Inflammatory macrophage treated with lipopolysaccharide for 1 hour (primary cell): ENCODE measurements at places on chromosomes 7 and 10.

DNA sequence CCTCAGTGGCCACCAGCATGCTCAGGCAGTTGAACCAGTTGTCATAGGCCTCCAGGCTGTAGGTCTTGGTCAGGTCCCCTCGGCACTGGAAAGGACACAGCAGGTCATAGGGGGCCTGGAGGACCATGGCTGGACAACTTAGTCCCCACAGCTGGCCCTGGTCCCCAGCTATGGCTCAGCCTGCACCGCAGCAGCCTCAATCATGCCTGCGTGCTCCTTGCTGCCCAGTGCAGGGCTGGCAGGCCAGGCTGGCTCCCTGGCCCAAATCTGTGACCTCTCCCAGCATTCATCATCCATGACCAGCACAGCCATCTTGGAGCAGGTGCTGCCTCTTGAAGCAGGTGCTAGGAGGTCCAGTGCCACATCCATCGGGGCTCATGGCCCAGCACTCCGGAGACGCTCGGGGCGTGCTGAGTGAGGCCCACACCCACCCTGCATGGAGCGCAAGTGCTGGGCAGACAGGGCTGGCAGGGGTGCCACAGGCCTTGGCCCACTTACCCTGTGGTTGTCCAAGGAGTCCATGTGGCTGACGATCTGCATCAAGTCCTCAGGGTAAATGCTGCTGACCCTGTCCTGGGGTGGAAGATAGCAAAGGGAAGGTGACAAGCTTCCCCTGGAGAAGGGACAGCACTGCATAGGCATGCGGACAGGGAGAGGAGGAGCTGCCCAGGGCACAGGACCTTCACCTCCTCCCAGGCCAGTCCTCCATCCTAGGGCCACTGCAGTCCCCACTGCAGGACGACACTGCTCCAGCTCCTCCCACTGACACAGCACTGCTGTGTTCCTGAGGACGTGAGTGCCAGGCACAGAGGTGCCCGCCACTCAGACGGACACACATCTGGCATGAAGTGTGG, 61.7 kb downstream of the CSGALNACT2 start:
- DNase-seq, result no peak

GRCh38 chr7:101527844-101528667, 101.0 kb downstream of the MYL10 start:
- peak; percentile 13 for DNase-seq

GRCh38 chr7:157885140-157885539, 548.3 kb downstream of the DNAJB6 start:
- no peak for DNase-seq

DNA sequence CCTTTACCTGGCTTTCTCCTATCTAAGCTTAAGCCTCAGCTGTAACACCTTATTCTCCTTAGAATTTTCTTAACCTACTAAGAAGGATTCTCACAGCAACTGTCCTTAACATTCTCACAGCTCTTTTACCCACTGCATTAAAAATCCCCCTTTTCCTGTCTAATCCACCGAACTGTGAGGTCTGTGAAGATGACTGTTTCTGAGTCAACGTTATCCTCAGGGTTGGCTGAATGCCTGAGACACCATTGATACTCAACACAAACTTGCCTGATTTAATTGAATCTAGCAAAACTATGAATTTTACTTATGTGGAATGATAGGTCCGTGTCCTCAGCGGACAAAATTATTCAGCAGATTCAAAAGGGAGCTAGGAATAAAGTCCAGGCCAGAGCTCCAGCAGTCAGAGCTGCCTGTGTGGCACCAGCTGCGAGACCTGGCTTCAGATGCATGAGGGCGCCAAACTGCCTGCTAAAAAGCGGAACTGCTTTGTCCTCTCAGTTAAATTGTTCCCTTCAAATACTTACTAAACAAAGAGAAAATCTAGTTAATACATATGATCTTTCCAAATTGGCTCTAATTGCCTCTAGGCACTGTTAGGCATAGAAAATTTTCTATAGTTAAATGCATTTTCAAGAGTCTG, 33.4 kb upstream of the VWDE start:
- no peak for DNase-seq

GRCh38 chr10:71252220-71252619, 39.9 kb downstream of the UNC5B start:
- DNase-seq, result no peak

GRCh38 chr7:38398725-38399321, 125.4 kb upstream of the TARP start:
- DNase-seq, result peak; percentile 11

- no peak for DNase-seq
Measured at GRCh38 chr10:124162774-124163354, 69.5 kb upstream of the CHST15 start.

- no peak for DNase-seq
Measured at GRCh38 chr7:111076205-111076604, 14.7 kb upstream of the LRRN3 start.

DNA sequence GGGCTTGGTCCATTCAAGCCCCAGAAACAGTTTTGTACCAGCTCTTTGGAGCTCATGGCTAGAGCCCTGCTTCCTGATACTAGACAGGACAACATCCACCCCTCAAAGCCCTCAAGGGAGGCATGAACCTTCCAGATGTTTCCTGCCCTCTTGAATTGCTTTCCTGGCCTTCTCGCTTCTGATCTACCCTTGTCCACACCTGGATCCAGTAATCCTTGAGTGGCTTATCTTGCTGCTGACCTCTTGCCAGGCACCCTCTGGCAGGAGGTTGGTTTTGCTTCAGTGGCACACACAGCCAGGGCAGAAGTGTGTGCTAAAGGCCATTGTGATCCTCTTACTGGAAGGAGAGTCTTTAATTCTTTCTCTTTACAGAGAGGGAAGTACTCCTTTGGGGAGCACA, 495.8 kb downstream of the PLXNA4 start:
- DNase-seq, result no peak

- DNase-seq, result no peak
Measured at GRCh38 chr7:50166997-50167965, 74.2 kb upstream of the ZPBP start.

- DNase-seq, result no peak
Measured at GRCh38 chr10:92091965-92092364, 168.4 kb downstream of the BTAF1 start.

DNA sequence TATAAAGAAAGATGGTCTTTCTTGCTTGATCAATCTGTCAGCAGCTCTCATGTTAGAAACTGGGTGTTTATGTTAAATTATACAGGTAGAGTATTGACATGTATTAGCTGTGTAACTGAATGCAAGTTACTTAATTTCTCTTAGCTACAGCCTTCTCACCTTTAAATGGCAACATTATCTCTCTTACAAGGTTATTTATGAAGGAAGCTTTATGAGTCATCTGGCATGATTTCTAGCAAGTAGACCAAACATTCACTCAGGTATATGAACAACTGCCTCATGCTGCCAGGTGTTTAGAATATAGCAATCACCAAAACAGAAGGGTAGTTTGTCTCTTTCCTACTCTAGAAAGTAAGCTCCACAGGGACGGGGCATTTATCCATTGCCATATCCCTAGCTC, 8.5 kb downstream of the ARL4A start:
- DNase-seq, result no peak

GRCh38 chr10:124748953-124749645, 4.9 kb upstream of the FAM53B start:
- DNase-seq, result no peak

DNA sequence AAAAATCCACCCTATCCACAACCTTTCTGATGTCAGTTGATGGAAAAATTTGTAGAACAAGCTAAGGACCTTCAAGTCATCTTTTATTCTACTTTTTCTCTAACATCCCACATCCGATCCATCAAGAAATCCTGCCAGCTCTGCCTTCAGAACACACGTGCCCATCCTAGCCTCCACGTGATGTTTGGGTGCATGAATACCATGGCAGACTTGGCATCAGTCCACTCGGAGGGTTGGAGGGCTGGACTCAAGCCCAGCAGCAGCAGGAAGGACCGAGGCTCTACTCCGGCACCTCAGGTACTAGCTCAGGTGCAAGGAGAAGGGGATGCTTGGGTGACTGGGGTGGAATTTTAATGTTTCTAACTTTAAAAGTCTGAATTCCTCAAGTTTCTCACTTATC, 428.6 kb downstream of the DPP6 start:
- no peak for DNase-seq

DNA sequence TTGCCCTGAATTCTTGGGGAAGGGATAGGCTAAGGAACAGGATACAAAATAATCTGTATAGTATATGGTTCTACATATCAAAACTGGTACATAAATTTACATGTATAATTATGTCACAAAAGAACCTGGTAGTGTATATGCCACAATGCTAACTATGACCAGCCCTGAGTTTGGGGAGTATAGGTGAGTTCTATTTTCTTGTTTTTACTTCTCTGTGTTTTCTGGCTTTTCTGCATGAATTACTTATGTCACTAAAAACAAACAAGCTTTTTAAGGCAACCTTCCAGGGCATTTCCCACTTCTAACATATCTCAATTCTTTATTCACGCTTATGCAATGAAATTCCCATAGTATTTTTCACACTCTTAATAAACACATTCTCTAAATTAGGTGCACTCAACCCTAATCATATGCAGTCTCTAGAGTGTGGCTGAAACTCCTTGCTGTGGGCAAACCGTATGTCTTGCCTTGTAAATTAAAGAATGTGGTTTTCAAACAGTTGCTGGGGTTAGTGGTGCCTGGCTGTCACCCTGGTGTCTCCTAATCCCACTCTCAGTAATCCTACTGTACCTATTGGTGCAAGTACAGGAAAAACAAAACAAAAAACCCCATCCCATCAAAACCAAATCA, 14.0 kb upstream of the INSIG1 start:
- no peak for DNase-seq

GRCh38 chr10:120493411-120494312, 36.6 kb downstream of the PLPP4 start:
- DNase-seq, result no peak

GRCh38 chr7:85564861-85565260, 378.0 kb upstream of the SEMA3D start:
- DNase-seq, result no peak

DNA sequence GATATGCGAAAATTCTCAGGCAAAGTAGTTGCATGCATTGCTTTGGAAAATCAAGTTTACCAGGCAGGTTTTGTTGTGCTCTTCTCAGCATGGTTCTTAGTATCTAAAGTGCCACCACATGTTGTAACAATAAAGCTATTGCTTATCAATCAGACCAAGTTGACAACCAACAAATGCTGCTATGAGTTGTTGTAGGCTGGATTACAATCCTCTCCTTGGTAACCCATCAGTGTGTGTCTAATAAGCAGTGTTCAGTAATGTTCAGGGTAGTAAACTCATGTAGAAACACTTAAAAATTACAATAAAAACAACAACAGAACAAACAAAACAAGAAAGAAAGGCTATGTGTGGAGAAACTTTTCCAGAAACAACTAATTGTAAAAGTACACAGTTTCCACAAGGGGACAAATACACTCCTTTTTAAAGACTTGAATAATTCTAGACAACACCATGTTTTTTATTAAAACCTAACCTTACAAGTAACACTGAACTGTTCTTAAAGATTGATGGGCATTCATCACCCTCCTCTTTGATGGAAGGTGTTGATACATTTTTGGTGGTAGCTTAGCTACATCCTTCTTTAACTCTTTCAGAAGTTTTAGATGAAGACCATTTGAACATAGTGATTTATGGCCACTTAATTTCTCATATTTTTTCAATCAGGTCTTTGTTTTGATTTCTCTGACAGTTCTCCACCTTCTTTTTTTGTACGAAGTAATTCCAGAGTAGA, 370.9 kb upstream of the SEMA3A start:
- no peak for DNase-seq

GRCh38 chr7:111030336-111030735, 60.6 kb upstream of the LRRN3 start:
- DNase-seq, result no peak

- no peak for DNase-seq
Measured at GRCh38 chr7:36203071-36203790, 50.2 kb downstream of the EEPD1 start.

- DNase-seq, result no peak
Measured at GRCh38 chr7:123259759-123260158, 60.0 kb upstream of the SLC13A1 start.

DNA sequence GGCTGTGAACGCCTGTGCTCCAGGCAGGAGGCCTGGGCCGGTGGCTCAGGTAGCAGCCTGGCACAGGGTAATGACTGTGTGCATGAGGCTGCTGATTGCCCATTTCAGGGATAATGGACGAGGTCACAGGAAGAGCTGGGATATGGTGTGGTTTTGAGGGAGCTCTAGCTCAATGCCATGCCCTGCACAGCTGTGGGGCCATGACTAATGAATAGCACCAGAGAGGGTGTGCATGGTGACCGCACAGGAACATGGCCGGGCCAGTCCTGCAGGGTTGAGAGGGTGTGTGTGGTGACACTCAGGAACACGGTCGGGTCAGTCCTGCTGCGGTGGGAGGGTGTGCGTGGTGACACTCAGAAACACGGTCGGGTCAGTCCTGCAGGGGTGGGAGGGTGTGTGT, 21.8 kb downstream of the NKX6-2 start:
- no peak for DNase-seq

DNA sequence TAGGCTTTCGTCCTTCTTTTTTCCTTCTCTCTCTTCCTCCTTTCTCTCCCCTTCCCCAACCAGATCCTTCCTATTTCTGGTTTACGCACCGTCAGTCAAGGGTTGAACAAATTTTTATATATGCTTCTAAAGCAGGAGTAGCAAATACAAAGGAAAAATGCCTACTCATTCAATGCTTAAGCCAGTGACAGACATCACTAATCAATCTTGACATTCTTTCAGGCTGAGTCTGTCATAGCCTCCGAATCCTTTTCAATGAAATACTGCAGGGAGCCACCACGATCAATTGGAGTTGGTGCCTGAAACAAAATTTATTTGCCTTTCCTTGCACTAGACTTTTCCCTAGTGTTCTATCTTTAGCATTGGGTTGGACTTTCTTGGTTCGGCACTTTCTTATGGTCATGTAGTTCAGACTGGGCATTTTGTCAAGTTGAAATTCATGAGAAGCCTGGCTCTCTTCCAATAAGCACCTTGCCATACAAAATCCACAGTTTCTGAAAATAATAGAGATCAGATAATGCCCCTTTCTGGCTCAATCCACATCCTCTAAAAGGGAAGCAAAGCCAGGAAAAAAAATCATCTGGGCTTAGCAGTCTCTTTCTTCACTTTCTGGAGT, 239.5 kb upstream of the PLXNA4 start:
- DNase-seq, result no peak

GRCh38 chr7:128266883-128267594, 26.0 kb downstream of the LEP start:
- DNase-seq, result no peak

- peak; percentile 34 for DNase-seq
Measured at GRCh38 chr10:97810446-97810845, 38.6 kb upstream of the SFRP5 start.

- no peak for DNase-seq
Measured at GRCh38 chr7:42227021-42227420, 10.0 kb downstream of the GLI3 start.

- no peak for DNase-seq
Measured at GRCh38 chr10:14220026-14220425, 110.7 kb downstream of the FRMD4A start.

GRCh38 chr7:95110707-95111106, 203.3 kb downstream of the PPP1R9A start:
- DNase-seq, result no peak

GRCh38 chr10:122392835-122393234, 18.3 kb downstream of the PLEKHA1 start:
- DNase-seq, result no peak

GRCh38 chr7:75639886-75640190, 98.9 kb downstream of the HIP1 start:
- DNase-seq, result no peak
